ENCODE measurements at places on chromosomes 11 and 22.

DNA sequence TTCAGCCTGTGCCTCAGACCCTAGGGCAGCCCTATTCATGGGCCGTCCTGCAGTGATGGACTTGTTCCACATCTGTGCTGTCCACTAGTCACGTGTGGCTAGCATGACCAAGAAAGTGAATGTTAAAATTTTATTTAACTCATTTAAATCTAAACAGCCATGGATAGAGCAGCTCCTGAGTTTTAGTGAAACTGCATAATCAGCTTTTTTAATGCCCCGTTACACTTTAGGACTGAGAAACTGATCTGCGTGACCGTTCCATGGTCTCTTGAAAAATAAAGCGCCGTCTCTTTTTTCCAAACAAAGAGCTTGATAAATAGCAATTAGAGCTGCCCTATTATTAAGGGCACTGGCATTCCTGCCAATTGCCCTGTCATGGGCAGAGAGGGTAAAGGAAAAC, 76.5 kb upstream of the SNX19 start:
- no peak for DNase-seq

- peak; percentile 1 for DNase-seq
These were observed 7.8 kb upstream of the CELSR1 start for GRCh38 chr22:46545086-46545792.

GRCh38 chr11:68924073-68924925, 20.6 kb downstream of the IGHMBP2 start:
- DNase-seq = no peak

- no peak for DNase-seq
These were observed 614.6 kb downstream of the TBC1D22A start for GRCh38 chr22:47376901-47377505.

DNA sequence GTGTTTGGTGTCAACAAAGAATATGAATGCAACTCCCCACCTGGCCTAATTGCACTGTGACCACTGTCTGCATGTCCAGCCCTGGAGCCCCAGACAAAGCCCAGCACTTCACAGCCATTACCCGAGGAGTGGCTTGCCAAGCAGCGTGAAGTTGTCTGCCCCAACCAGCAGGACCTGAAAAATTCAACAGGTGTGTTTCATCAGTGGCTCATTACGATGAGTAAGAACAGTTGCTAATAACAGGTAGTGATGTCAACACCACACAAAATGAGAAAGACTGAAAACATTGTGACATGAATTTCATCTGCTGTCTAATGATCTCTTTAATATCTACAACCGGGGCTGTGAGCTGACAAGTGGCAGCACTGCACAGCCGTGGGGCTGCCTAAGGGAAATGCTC, 10.3 kb downstream of the MRPL21 start:
- no peak for DNase-seq
